HFFc6 (cell line): ENCODE measurements at places on chromosomes 6 and 20.

GRCh38 chr6:134723081-134723871 is 226.6 kb downstream of the ALDH8A1 start:
- DNase-seq = peak; percentile 32

- DNase-seq = peak; percentile 66
Measured at GRCh38 chr6:32974016-32974333, 5.6 kb downstream of the BRD2 start.

- no peak for DNase-seq
Measured at GRCh38 chr6:40713002-40713719, 126.0 kb upstream of the LRFN2 start.

- DNase-seq = no peak
Measured at GRCh38 chr6:43511824-43512415, 1.8 kb upstream of the LRRC73 start.

- peak; percentile 17 for DNase-seq
Measured at GRCh38 chr20:46739431-46740213, 30.2 kb downstream of the SLC2A10 start.

- no peak for DNase-seq
Measured at GRCh38 chr6:170291271-170292110, 613 bp upstream of the DLL1 start.

- no peak for DNase-seq
Measured at GRCh38 chr20:32319100-32319499, 39.0 kb upstream of the ASXL1 start.

- DNase-seq = peak; percentile 42
Measured at GRCh38 chr6:112163295-112164257, 76.2 kb downstream of the FAM229B start.

- DNase-seq = peak; percentile 75
Measured at GRCh38 chr20:44566018-44566417, 16.4 kb upstream of the PKIG start.

GRCh38 chr6:148147463-148147830 is 195.2 kb upstream of the SASH1 start:
- no peak for DNase-seq

- DNase-seq = no peak
Measured at GRCh38 chr6:75933387-75933975, 139.0 kb downstream of the IMPG1 start.

DNA sequence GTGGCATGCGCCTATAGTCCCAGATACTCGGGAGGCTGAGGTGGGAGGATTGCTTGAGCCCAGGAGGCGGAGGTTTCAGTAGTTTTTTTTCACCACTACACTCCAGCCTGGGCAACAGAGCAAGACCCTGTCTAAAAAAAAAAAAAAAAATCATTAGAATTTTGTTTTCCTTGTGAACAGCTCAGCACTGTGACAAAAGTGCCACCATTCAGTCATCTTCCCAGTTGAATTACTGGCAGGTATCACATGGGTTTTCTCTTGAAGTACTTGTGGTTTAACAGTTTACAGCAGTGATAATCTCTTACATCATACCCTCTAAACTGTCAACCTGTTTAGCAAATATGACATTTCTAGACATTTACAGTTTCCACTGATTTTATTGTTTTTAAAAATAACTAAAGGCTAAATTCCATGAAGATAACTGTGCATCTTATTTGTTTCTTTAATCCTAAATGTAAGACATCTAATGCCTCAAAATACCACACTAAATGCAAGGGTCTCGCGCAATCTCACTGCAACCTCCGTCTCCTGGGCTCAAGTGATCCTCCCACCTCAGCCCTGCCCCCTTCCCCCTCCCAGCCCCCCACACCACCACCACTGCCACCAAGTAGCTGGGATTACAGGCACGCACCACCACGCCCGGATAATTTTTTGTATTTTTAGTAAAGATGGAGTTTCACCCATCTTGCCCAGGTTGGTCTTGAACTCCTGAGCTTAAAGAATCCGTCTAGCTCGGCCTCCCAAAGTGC is 7.0 kb downstream of the TRPC4AP start:
- no peak for DNase-seq

DNA sequence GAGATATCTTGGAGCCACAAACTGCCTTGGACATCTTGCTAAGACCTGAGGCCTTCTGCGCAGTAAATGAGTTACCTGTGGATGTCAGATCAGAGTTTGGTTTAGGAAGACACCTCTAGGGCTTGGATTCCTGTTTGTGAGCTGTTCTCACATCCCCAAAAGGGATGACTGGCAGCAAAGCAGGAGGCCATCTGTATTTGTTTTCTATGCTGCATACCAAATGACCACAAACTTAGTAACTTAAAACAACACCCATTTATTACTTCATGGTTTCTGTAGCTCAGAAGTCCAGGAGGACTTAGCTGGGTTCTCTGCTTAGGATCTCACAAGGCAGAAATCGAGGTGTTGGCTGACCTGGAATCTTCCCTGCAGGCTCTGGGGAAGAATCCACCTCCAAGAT is 116.7 kb downstream of the UNC5CL start:
- DNase-seq = peak; percentile 67

DNA sequence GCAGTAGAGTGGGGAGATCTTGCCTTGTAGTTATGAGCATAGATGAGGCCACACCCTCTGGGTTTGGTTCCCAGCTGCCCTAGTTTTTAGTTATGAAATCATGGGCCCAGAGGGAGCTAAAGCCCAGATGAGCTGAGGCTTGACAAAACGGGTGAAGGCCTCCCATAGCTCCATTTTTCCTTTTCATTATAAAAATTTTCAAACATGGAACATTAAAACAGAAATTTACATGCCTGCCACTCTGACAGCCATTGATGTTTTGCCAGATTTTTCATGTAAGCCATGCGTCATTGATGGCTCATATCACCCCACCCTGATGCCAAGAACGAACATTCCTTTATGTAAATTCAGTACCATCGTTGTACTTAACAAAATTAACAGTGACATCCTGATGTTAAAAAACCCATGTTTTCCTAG is 67.9 kb downstream of the IGF2R start:
- peak; percentile 89 for DNase-seq

GRCh38 chr6:27558028-27558724 is 85.3 kb upstream of the ZNF184 start:
- no peak for DNase-seq

DNA sequence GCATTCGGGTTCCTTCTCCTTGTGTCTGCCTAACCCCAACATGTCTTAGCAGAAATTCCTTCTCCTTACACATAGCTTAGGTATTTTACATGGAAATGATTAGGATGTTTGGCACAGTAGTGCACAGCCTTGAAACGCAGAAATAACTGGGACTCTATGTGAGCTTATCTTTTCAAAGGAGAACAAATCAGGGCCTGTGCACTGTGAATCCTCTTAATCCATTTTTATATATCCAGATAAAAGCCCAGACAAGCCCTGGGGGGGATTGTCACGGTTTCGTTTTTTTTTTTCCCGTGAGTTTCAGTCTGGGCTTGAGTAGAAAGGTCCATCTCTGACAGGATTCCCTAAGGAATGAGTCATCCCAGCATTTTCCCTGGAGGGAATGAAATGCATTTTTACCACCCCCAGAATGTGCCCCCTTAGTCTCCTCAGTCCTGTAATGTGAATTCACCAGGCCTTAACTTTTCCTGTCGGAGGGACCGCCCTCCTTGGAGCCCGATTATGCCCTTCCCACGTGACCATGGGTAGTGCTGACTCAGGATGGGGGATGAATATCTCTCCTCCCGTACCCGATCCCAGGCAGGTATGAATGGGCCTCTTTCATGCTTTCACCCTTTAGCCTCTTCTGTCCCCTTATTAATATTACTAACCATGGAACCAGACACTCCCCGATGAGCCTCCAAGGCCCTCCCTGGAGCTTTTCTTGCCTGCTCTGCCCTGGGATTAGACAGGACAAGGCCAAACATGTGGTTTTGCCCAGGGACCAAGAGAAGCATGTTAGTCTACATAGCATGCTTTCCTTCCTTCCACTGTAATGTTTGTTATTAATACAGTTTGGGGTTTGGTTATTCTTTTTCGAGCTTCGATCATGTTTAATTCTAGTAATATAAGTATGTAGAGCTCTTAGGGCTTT is 23.9 kb upstream of the NAA20 start:
- peak; percentile 94 for DNase-seq

- no peak for DNase-seq
Measured at GRCh38 chr6:42937548-42938427, 8.5 kb downstream of the CNPY3 start.

DNA sequence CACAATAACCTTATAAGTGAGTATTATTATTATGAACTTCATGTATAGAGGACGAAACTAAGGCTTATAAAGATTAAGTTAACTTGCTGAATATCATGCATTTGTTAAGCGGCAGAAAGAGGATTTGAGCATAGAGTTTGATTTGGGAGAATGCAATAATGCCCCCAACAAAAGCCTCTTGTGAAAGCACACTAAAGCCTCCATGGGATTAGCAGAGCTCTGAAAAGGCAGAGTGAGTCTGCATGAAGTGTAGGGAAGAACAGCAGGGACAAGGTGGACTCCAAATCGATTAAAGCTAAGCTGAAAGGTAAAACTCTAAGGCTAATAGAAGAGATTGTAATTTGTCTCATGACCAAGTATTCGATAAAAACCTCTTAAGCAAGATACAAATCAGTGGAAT is 100.3 kb downstream of the SH3BGRL2 start:
- DNase-seq = no peak

DNA sequence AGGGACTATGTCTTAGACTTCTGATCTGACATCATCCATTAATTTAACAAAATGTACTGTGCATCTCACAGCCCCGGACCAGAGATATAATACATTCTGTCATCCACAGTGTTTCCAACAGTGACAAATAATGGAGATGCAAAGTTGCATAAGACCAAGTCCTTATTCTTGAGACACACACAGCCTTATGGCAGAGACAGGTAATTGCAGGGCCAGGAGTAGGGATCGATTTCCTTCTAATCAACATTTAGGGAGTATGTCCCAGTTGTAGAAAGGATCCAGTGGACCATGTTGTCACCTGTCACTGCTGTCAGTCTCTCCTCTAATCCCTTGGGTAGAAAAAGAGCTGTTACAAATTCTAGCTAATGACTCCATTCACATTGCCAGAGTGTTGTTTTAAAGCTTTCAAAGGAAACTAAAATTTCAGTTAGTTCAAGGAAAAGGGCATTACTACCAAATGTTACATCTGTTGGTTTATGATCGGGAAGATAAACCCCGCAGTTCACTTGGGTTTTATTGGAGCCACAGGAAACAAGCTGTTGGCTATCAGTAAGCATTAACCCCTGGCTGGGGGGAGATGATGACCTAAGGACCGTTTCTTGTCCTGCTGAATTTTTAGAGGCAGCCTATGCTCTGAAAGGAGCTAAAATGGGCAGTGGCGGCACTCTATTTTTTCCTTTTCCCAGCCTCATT is 111.4 kb upstream of the ATXN1 start:
- no peak for DNase-seq

DNA sequence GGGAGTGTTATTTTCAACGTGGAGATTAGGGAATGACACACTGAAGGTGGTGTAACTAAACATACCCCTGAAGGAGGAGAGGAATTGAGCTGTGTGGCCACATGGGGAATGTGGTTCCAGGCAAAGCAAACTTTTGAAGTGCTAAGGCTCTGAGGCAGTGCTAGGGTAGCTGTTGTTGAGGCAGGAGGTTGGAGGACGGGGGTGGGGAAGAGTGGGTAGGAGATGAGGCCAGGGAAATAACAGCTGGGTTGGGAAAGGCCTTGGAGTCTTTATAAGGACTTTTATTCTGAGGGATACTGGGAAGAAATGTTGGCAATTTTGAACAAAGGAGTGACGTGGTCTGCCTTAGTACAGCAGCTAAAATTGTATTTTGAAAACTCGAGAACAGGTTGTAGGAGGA is 13.0 kb downstream of the RPRD1B start:
- DNase-seq = no peak

GRCh38 chr6:148250975-148251685 is 91.5 kb upstream of the SASH1 start:
- peak; percentile 65 for DNase-seq

- DNase-seq = peak; percentile 66
Measured at GRCh38 chr6:47180633-47181032, 129.1 kb downstream of the TNFRSF21 start.

DNA sequence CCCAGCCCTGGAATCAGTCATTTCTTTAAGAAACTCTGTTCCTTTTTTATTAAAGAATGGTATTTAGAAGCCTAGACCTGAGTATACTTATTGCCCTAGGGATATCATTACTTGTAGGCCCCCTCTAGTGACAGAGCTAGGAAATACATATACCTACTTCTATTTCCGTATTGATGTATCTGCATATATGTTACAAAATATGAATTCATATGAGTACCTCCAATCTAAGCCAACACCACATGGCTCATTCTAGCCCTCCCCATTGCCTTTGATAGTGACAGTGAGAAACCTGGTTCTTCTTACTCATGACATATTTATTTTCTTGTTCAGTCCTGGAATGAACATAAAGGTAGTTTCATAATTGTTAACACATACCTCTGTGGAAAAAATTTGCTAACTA is 137.2 kb downstream of the FARS2 start:
- DNase-seq = peak; percentile 25

GRCh38 chr6:123808556-123808955 is 4.9 kb downstream of the NKAIN2 start:
- no peak for DNase-seq
